ENCODE measurements at places on chromosomes 7 and 10.
A peak's percentile ranks its signal among the peaks of the same experiment; 100 is the strongest.

DNA sequence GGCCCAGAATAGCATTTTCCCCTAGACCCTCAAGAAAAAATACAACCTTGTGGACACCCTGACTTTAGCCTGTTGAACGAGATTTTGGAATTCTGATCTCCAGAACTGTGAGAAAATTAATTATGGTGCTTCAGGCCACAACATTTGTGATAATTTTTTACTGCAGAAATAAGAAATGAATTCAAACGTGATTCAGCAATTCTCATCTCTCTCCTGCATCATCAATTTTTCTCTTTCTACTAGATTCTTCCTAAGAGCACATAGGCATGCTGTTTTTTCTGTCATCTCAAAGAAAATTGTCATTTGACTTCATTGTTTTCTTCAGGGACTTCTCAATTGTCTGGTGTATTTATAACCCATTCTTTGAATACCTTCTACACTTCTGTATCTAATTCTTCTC, 8.9 kb upstream of the AKR1C2 start:
- no peak for DNase-seq

DNA sequence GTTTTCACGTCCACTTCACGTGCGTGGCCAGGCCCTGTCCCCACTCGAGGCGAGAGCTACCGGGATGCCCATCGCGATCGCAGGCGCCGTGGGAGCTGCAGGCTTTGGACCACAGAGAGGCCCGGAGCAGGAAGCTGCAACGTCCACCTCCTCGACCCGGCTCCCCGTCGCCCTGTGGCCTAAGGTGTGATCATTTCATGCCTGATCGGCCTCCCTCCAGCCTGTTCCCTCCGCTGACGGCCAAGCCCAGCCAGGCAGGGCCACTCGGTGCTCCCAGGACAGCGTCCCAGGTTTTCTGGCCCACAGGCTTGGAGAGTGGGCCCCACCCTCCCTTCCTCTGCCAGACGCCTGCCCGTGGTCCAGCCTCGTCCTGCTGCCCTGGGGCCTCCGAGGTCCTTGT, 19.6 kb downstream of the KNDC1 start:
- no peak for DNase-seq

GRCh38 chr10:71434760-71435394, 38.2 kb downstream of the CDH23 start:
- DNase-seq = no peak

DNA sequence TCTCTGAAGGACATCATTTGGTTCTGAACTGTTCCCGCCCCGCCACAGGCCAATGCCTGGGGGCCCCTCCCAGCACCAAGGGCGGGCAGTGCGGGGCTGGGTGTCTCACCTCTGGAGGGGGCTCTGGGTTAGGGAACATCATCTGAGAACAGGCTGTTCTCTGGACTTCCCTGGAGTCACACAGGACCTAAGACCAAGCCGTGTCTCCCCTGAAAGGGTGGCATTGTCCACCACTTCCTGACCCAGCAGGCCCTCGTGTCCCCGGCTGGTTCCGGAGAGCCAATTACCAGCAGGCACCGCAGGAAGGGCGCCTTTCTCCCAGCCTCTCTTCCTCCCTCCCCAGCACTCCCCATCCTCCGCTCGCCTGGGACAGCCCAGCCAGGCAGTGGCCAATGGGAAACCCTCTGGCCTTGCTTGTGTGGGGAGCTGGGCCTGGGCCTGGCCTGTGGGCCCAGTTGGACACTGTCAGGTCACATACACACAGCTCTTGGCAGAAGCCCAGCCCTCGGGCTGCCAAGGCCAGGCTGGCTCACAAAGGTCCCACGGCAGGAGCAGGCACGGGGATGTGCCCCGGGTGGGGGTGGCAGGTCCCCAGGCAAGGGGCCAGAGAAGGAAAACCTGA, 119.5 kb downstream of the SPDYE5 start:
- no peak for DNase-seq

DNA sequence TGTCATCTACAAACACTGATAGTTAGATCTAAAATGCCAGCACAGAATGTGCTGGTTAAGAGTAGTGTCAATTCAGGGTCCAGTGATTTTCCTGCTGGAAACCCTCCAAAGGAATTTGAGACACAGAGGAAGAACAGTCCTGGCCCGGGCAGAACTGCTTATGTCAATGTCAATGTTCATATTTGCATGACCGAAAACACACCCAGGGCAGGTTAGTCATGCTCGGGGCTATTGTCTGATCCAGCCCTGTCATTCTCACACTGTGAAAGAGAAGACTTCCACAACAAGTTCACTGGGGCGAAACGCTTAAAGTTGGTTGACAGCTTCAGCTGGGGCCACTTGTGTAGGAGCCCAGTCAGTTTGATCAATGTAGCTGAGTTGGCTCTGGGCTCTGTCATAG, 139.3 kb downstream of the C1GALT1 start:
- no peak for DNase-seq

DNA sequence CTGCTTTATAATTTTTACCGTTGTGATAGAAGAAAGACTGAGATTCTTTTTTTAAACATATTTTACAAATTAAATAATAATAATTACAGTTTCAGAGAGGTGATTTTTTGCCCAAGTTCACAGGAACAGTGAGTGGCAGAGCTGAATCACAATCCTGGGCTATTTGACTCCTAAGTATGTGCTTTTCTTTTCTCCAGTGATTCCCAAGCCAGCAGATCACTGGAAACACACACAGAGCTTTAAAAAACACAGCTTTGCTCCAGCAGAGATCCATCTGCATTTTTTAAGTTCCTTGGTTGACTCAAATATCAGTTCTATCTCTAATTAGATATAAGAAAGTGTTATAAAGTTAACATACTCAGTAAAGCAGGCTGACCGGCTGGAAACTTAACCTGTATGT, 69.0 kb downstream of the AHR start:
- no peak for DNase-seq

GRCh38 chr10:119431034-119431772, 111.3 kb downstream of the RGS10 start:
- no peak for DNase-seq

- no peak for DNase-seq
These were observed 101.8 kb downstream of the IQUB start for GRCh38 chr7:123432601-123433000.

GRCh38 chr7:138328215-138328614, 131.8 kb upstream of the TRIM24 start:
- no peak for DNase-seq

DNA sequence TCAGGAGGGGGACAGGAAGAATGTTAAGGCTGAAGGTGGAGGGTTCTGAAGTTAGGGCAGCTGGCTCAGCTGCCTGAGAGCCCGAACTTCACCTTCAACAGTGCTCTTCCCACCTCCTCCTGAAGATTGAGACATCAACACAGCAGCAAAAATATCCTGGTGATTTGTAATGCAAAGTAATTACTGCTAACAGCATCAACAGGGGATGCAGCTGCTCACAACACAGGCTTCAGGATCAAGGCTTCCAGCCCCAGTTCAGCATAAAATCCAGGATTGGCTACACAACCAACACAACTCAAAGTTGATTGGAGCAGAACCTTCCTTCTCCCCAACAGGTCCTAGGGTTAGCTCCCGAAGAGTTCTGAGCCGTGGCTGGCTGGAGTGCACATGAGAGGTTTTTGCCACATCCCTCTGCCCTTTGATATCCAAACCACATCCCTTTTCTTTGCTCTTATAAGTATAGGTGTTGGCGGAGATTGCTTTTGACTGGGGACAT, 242.4 kb downstream of the KIAA1217 start:
- no peak for DNase-seq

DNA sequence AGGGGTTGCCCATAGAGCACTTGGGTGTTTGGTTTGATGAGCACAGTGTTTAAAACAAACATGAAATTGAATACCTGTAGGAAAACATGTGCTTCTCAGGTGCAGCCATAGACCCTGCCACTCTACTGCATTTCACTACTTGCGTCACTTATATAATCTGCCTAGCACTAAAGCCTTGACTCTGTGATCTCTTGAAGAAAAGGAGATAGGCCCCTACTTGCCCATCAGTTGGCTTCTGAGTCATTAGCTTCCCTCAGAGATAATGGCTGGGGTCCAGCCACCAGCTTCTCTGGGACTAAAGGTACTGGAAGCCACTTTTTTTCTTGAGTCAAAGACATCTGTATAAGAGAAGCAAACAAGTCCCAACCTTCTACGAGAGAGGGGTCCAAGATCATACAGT, 45.9 kb upstream of the BTRC start:
- DNase-seq = no peak

GRCh38 chr10:130957423-130957822, 354.1 kb downstream of the TCERG1L start:
- no peak for DNase-seq

DNA sequence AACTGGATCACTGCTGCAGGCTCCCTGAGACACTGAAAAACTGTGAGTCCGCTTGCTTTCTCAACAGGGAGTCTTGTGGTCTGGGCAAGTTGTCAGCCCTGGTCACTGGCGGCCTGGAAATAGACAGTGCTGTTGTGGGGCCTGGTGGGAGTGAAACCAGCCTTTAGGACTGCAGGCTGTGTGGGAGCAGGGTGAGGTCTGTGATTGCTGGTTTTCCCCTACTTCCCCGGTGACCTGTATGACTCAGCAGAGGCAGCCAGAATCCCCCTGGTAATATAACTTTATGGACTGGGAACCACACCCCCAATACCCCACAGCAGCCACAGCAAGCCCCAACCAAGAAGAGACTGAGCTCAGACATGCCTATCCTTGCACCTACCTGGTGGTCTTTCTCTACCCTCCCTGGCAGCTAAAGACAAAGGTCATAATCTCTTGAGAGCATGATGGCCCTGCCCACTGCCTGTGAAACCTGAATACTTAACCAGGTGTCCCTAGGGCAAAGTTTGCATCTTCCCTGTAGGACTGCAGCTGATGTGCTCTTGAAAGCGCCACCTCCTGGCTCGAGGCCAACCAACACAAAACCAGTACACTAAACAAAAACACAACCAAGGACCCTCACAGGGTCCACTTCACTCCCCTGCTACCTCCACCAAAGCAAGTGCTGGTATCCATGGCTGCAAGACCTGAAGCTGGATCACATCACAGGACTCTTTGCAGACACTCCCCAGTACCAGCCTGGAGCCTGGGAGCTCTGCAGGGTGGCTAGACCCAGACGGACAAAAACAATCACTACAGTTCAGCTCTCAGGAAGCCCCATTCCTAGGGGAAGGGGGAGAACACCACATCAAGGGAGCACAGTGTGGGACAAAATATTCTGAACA, 7.2 kb upstream of the ADAM22 start:
- no peak for DNase-seq

DNA sequence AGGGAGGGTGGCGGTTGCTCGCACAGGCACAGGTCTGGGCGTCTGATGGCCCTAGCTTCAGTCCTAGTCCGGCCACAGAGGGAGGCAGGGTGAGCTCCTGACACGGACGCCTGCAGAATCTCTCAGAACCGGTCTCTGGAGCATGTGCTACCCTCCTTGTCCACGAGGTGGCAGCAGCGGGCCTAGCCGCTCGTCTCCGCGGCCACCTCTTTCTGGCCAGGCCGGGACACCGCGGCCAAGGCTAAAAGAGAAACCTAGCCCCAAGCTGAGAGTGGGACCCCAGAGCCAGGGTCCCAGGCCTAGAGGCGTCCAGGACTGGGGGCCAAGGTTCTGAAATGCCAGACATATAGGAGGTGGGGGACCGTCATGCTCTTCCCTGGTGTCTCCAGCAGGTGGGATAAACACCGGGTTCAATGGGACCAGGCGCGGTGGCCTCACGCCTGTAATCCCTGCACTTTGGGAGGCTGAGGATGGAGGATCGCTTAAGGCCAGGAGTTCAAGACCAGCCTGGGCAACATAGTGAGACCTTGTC, 3.2 kb upstream of the LAT2 start:
- peak; percentile 69 for DNase-seq

- no peak for DNase-seq
These were observed 220.5 kb downstream of the LHFPL3 start for GRCh38 chr7:104548861-104549260.

GRCh38 chr10:80437227-80437626, 16.9 kb upstream of the TSPAN14 start:
- DNase-seq = no peak

GRCh38 chr10:75110006-75110632, 1.3 kb upstream of the SAMD8 start:
- no peak for DNase-seq

- DNase-seq = no peak
These were observed 386.5 kb downstream of the INHBA start for GRCh38 chr7:41316410-41316809.

DNA sequence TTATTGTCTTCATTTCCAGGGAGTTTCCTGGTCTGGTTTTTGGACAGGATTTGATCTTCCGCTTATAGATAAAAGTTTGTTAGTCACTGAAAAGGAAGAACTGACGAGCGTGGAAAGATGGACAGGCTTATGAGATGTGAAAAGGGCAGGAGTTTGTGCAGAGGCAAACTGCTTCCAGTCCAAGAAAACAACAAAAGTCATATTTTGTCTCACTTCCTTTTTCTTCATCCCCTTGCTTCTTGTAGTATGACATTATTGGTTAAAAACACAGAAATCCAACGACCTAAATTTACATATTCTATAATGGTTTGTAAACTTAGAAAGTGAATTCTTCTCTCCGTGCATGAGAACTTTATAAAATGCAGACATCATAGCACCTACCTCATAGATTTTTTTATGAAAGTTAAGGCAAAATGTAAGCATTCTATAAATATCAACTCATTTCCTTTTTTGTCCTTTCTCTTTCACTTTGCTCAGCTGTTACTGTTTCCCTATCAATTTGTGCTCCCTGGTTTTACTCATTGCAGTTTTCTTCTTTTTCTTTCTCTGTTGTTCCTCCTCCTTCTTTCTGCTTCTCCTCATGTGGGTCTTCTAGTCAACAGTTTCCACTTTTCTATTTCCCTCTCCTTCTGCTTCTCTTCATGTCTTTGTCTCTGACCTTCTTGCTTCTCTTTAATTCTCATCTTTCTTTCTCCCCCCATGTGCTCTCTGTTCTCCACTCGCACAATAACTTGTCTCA, 370.2 kb downstream of the ARL4A start:
- DNase-seq = no peak

DNA sequence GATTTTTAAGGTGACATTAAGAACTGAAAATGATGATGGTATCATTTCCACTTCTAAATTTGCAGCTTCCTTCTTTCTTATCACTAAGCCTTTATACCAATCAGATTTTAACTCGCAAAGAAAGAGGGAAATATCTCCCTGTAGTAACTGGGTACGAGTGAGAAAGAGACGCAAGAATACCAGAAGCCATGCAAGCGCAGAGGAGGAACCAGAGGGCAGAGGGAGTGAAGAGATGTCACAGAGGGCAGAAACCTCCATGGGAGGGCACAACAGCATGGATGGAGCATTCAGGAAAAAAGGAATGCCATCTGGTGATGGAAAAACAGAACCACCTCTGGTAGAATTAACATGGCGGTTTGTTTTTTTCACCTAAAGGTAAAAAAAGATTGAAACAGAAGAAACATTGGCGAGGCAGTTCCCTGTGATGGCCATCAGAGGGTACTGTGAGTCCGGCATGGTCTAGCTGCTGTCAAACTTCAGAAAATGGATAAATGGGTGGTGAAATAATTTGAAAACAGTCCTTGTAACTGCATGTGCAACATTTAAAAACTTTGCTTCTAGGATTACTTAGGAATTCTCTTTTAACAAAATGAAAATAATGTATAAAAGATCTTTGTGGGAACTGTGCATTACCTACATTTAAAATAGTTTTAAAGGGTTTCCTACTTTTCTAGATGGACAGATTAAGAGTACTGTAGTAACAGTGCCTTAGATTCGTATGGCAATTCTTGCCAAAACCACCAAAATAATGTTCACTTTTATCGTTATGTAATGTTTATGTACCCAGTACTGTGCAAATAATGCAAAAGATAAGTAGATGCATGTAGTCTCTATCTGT, 91.8 kb downstream of the ARHGAP12 start:
- no peak for DNase-seq
